ENCODE measurements at places on chromosomes 1 and 21. TPM values are rescaled to one million over a fixed set of nuclear protein-coding genes. Genes with fewer than 3 reads are reported as not detected.

CD244 gene
- polyA plus RNA-seq: 0.02 TPM

HSD3B1 gene
- polyA plus RNA-seq: not detected

AMY2A gene
- polyA plus RNA-seq: 0.37 TPM

LRRC47 gene
- 21.4 TPM for polyA plus RNA-seq

LCE2C gene
- not detected for polyA plus RNA-seq
